ENCODE measurements at places on chromosomes 7 and 10. TPM values are rescaled to one million over a fixed set of nuclear protein-coding genes. Genes with fewer than 3 reads are reported as not detected.

Gene BCCIP
- 41.8 TPM for total RNA-seq

Gene NPY
- not detected for total RNA-seq

Gene COL28A1
- 0.51 TPM for total RNA-seq

Gene SLC26A5
- total RNA-seq, result not detected

Gene PKD2L1
- total RNA-seq, result not detected

Gene GDF10
- total RNA-seq, result 1.7 TPM

Gene CRTAC1
- 3.2 TPM for total RNA-seq

Gene TMEM60
- total RNA-seq, result 6.4 TPM

DNA sequence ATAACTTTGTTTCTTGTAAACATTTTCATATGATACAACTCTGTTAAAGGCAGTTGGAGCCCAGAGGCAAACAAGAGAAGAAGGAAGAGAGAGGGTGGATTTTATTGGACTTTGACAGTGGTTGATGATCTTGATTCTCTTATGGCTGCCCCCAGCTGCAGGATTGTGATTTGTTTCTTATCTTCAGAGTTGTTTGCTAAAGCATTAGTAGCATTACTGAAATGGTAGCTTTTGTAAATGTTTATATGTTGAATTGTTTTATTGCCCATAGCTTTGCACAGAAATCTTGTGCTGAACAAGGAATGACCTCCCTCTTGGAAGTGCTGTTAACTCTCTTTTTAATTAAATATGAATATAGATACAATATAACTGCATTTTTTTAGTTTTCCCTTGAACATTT, 309.4 kb downstream of the AUTS2 start:
- no peak for DNase-seq

DNA sequence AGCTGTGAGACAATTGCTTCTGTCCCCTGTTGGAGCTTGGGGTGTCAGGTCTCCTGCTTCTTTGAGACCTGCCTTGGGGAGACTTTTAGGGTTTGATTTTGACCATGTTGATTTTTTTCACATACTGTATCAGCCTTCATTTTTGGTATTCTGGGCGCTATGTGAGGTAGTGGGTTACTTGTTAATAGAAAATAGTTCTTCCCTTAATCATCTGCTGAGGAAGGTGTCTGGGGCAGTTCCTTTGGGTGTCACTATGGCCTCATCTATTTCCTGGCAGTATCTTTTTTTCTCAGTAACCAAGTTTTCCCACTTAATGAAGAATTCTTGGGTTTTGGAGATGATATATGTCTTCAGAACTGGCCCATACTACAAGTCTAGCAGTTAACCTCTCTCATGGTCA, 4.6 kb upstream of the NOLC1 start:
- DNase-seq, result no peak

GRCh38 chr7:130293521-130293920, 560 bp downstream of the CPA4 start:
- no peak for DNase-seq

DNA sequence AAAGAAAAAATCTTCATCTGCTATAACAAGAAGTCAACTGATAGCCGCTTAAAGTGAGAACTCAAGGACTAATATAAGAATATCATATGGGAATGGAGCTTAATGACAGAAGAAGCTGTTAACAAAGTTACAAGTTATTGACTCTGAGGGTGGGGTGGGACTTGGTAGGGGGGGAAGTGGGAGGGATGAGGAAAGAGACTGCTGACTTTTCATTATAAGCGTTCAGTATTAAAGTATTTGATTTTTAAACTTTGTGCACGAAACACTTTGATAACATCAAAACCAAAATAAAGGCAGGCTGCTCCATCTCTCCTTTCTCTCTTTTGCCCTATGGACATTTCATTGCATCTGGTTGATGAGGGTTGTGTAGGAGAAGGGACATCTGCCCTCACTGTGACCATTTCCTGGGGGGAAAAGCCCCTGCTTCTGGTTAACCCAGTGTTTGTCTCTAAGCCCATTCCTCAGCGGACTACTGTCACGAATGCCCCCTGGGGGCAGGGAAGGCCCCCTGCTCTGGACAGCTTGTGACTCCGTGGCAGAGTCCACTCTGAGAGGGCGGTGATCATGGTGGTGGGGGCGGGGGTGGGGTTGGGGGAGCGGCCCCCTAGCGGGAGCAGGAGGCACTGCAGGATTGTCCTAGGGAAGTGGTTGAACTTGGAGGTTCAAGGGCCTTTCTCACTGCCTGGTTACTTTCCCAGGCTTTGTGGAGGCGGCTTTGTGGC, 17.4 kb downstream of the SLC13A4 start:
- DNase-seq, result no peak

- DNase-seq, result no peak
Measured at GRCh38 chr10:48694371-48695030, 9.8 kb downstream of the WDFY4 start.

Measured in cardiac septum (tissue), 1 donor.